ENCODE measurements at places on chromosomes 16 and 17.
A peak's percentile ranks its signal among the peaks of the same experiment; 100 is the strongest.

DNA sequence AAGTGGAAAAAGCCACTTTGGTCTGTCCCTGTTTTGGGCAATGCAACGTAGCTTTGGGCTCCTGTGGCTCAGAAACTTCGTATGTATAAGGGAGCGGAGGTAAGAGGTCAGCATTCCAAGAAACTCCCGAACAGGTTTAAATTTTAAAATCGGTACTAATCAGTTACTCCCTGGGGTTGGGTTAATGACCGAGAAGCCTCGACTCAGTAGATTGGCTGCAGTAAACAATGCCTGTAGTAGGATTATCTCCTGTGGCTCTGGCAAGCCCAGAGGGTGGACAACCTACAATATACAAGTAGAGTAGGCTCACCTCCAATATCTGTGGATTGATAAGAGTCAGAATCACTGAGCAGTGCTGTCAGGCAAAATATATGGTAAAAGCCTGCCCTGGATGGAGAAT lies 1.6 kb upstream of the GNA13 start:
- no peak for DNase-seq

GRCh38 chr16:70694088-70694867 lies 8.4 kb upstream of the MTSS2 start:
- DNase-seq = no peak

DNA sequence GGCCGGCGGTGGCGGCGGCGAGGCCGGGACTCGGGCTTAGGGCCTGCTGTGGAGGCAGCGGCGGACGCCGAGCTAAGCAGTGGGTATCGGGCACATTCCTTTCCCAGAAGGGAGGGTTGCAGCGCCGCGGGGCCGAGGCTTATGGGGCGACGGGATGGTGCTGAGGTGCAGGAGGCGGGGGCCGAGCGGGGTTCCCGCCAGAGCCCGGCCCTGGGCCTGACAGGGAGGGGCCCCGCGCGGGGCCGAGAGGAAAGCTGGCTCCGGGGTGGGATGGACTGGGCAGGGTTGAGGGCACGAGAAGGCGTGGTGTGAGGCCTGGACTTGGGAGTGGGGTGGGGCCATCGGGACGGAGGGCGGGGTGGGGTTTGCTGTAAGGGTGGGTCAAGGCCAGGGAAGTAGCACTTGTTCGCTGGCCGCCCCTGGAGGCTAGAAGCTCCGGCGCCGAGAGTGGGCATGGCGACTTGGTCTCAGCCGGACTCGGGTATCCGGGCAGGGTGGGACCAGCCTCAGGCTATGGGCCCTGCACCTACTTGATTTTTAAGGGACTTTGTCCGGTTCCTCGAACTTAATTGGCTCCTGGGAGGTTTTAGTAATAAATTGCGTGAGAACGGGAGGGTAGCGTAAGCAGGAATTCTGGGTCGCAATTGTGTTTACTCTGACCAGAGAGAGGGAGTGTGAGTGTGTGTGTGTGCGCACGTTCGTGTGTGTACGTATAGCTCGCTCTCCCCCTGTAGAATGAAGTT lies 396 bp downstream of the NFE2L1 start:
- no peak for DNase-seq

GRCh38 chr17:64393000-64393402 lies 2.3 kb upstream of the PECAM1 start:
- peak; percentile 30 for DNase-seq

GRCh38 chr17:46853896-46854444 lies 2.6 kb downstream of the WNT9B start:
- no peak for DNase-seq

GRCh38 chr17:28879886-28880571 lies 17.5 kb downstream of the FLOT2 start:
- no peak for DNase-seq

DNA sequence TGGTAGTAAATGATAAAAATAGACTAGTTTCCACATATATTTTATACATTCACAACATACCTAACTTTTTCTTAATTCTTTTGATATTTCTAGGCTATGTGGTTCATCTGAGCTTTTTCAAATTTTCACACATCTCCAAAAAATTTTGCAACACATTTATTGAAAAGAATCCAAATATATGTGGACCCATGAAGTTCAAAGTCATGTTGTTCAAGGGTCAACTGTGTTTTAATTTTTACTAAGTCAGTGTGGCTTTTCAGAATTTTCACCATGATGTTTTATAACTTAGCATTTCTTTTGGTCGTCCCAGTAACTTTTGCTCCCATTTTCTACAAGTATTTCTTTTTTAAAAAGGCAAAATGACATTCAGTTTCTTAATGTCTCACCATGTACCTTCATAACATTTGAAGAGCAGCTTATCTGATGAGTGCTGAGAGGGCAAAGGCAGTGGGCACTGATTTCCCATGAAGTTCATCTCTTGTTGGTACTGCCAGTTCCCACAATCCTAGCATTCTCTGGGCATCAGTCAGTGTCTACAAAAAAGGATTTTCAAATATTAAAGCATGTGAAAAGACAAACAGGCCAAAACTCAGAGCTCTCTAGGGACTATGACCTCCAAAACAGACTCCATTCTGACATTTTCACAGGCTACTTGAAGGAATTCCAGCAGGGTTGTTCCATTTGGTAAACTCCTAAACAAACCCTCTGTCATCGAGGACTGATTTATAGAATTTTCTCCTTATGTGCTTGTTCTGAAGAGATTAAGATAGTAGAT lies 80.3 kb downstream of the MRTFB start:
- DNase-seq = no peak
